8988T (cell line): ENCODE measurements at places on chromosomes 1 and 21.

DNA sequence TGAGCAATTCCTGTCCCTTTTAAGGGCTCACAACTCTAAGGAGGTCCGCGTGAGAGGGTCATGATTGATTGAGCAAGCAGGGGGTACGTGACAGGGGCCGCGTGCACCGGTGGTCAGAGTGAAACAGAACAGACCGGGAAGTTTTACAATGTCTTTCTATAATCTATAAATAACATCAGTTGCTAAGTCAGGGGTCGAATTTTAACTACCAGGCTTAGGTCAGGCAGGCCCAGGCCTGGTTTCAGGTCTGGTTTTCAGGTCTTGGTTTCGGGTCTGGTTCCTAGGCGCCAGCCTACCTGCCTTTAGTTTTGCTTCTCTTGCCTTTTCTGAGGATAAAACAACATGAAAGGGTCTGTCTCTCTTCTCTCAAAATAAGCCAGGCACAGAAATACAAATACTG is 476.0 kb upstream of the CAMK1G start:
- no peak for DNase-seq

DNA sequence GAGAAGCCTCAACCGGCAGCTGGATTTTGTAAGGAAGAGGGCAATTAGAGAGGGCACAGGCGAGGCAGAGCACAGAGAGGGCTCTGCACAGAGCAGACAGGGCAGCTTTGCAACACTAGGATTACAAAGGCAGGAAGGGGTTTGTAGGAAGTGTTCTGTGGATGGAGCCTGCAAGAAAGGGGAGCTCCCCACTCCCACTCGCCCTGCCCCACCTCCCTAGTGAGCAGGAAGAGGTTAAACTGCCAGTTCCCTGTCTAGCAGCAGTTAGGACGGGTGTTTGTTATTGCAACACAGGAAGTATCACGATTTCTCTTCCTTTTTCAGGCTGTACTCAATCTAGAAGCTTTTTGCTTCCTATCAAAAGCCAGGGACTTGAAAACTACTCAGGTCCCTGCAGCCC is 63.3 kb upstream of the LRRC8D start:
- DNase-seq: no peak

- DNase-seq: no peak
These were observed 61.5 kb downstream of the PSMG1 start for GRCh38 chr21:39121600-39122355.

DNA sequence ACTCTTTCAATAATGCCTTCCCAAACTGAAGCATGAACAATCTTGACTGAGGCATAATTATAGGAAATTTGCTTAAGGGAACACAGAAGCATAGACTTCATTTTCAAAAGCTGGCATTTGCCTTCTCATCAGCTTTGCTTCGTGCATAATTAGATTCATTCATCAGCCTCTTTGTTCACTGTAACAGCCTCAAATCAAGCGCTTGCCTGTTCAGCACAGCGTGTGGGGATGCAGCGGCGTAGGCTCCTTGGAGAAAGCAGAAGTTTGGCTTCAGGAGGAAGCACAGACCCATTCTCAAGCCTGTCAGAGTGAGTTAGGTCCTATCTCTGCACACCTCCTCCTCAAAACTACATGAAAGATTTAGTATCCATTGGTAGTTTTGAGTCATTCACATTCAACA is 246.4 kb upstream of the MAP1LC3C start:
- no peak for DNase-seq

- no peak for DNase-seq
These were observed 7.2 kb downstream of the ZDHHC18 start for GRCh38 chr1:26833432-26834405.

- no peak for DNase-seq
These were observed 60.0 kb downstream of the BACE2 start for GRCh38 chr21:41228006-41228370.

- DNase-seq: no peak
These were observed 7.3 kb downstream of the TMEM35B start for GRCh38 chr1:34977858-34978257.

- no peak for DNase-seq
These were observed 5.6 kb downstream of the MAP3K21 start for GRCh38 chr1:233333086-233333485.

- no peak for DNase-seq
These were observed 35.9 kb downstream of the SLC30A1 start for GRCh38 chr1:211543025-211543424.

GRCh38 chr1:160657250-160657781 is 10.5 kb upstream of the SLAMF1 start:
- DNase-seq: no peak

GRCh38 chr1:199202331-199202730 is 563.5 kb downstream of the PTPRC start:
- DNase-seq: no peak

DNA sequence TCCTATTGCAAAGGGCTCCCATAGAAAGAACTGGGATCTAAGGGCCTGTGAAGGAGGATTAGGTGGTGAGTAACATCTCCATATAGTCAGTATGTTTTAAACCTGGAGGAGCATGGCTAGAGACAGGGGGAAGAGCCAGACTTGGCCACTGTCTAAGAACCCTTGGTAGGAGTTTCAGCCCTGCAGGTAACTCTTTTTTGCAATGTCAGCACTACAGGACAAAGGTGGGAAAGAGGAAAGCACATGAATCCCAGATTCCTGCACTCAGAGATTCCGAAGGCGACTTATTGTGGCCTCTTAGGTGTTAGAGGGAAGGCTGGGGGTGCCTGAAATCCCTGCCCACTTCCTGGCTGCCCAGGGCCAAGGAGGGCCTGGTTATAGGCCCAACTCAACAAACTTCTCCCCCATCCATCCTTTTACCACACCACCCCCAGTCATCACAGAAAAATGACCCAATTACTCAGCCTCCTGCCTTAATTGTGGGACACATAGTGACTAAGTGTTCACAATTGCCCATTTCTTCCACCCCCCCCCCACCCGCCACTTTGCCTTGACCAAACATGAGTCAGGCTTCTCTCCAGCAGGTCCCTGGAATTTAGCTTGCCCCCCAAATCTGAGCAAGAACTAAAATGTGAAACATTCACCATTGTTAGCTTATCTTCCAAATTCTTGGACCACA is 1.9 kb upstream of the NTNG1 start:
- DNase-seq: no peak
